ENCODE measurements at places on chromosomes 1 and 21. TPM values are rescaled to one million over a fixed set of nuclear protein-coding genes. Genes with fewer than 3 reads are reported as not detected.

GRCh38 chr1:3116150-3116510 lies 47.1 kb downstream of the PRDM16 start:
- peaks cover 2% of the 10 kb centered on the region for H3K27me3 ChIP-seq
- H3K4me3 ChIP-seq: no peak overlapping the region
- H3K27ac ChIP-seq: no peak overlapping the region
- no peaks in the 10 kb centered on the region for H3K36me3 ChIP-seq
- peaks cover 43% of the 10 kb centered on the region for H3K4me1 ChIP-seq
- DNase-seq: no peak

DNA sequence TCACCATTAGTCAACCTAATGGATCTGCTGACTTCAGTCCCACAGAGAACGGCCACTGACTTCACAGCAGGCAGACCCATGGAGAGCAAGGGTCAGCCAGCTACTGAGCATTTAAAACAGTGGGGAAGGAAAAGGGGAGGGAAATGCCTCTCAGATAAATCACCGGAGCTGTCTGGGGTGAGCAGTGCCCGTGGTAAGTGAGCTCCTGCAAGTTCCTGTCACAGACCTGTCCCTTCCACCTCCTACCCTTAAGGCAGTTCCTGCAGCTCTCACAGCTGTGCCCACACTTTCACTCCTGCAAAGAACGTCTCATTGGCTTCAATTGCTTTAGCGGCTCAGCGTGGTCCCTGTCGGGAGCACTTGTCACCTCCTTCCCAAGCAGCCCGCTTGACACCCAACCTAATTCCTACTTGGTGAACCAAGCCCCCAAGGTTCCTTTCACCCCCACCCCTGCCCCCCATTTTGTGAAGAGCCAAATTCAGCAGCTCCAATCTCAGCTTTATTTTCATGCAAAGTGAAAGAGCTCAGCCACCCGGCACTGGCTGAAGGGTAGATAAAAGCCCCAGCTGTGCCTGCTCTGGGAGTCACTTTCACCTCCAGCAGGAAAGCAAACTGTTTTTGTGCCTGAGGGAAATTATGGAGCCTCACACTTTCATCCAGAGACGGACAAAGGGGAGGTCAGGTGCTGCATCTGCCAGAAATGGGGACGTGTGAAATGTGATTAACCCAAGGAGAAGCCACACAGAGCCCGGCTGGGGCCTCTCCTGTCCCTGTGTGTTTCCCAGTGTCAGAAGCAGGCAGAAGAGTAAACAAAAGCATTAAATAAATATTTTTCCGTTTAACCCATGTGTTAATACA lies 306.2 kb downstream of the TTLL7 start:
- no peaks in the 10 kb centered on the region for H3K27me3 ChIP-seq
- peak overlapping the region; percentile 86 for H3K4me3 ChIP-seq
- peak; percentile 41 for DNase-seq
- H3K27ac ChIP-seq: peak overlapping the region; percentile 98
- peaks cover 65% of the 10 kb centered on the region for H3K4me1 ChIP-seq

ATP6V1G3 gene
- not detected for total RNA-seq

GRCh38 chr1:199815947-199816346 lies 211.6 kb upstream of the NR5A2 start:
- no peaks in the 10 kb centered on the region for H3K4me1 ChIP-seq
- no peak for DNase-seq

ATP13A2 gene
- total RNA-seq: 53.9 TPM

DNA sequence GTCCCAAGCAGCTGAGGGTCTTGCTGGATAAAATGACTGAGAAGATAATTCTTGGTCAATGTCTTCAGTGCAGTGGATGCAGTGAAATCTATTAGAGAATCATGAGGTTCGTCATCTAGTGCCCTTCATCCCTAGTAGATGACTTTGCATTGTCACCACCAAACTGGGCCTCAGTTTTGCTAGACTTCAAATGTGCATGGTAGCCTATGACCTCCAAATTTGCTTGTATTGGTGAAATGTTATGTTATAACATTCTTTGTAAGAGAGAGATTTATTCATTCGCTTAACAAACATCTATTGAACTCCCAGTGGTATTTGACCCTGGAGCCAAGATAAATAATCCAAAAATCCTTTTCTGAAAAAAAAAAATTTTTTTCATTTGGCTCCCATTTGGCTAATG lies 183.8 kb downstream of the LMX1A start:
- no peak overlapping the region for H3K4me3 ChIP-seq
- peaks cover 11% of the 10 kb centered on the region for H3K27me3 ChIP-seq
- H3K27ac ChIP-seq: no peak overlapping the region
- no peaks in the 10 kb centered on the region for H3K4me1 ChIP-seq
- H3K36me3 ChIP-seq: no peaks in the 10 kb centered on the region

APOBEC4 gene
- not detected for total RNA-seq

MSTO1 gene
- total RNA-seq: 92.4 TPM
